ENCODE measurements at places on chromosomes 11 and 22. TPM values are rescaled to one million over a fixed set of nuclear protein-coding genes. Genes with fewer than 3 reads are reported as not detected.

DNA sequence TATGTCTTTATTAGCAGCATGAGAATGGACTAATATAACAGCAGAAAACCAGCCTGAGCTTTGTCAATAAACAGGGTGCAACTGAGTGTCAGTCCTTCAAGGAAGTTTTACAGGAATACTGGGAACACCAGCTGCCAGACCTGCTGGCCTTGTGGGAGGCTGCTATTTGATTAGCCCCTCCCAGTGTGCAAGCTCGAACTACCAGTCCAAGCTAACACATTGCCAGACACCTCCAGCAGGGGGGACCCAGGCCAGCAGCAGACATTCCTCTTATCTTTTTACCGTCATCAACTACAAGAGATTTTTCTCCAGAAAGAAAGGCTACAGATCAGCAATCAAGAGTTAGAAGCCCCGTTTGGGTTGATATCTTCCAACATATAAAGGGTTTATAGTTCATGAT is 942.8 kb upstream of the TENM4 start:
- H3K4me1 ChIP-seq: no peaks in the 10 kb centered on the region
- no peak for DNase-seq
- no peaks in the 10 kb centered on the region for H3K27me3 ChIP-seq
- no peak overlapping the region for H3K4me3 ChIP-seq
- no peaks in the 10 kb centered on the region for H3K36me3 ChIP-seq

Gene LINC01488
- total RNA-seq: not detected

Gene HPX
- total RNA-seq: 1.3 TPM

Gene IGLL1
- not detected for total RNA-seq
